ENCODE measurements at places on chromosomes 5 and 9.

DNA sequence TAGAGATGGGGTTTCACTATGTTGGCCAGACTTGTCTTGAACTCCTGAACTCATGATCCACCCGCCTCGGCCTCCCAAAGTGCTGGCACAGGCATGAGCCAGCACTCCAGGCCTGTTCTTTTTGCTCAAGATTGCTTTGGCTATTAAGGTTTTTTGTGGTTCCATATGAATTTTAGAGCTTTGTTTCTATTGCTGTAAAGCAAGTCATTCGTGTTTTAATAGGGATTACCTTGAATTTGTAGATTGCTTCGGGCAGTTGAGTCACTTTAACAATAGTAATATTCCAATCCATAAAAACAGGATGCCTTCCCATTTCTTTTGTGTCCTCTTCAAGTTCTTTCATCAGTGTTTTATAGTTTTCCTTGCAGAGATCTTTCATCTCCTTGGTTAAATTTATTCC, 22.1 kb downstream of the C6 start:
- no peak for DNase-seq

DNA sequence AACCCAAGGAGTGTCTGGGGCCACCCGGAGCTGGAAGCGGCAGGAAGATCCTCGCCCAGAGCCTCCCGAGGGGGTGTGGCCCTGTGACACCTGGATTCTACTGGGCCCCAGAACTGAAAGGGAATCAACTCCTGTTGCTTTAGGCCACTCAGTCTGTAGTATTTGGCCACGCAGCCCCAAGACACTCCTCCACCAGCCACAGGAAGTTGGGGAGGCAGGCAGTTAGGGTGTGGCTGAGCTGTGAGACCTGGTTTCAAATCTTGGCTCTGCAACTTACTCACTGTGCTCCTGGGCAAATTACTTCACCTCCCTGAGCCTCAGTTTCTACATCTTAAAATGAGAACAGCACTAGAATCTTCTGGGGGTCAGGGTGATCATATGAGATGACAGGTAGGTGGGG, 119.8 kb upstream of the PPP1R26 start:
- DNase-seq: no peak

DNA sequence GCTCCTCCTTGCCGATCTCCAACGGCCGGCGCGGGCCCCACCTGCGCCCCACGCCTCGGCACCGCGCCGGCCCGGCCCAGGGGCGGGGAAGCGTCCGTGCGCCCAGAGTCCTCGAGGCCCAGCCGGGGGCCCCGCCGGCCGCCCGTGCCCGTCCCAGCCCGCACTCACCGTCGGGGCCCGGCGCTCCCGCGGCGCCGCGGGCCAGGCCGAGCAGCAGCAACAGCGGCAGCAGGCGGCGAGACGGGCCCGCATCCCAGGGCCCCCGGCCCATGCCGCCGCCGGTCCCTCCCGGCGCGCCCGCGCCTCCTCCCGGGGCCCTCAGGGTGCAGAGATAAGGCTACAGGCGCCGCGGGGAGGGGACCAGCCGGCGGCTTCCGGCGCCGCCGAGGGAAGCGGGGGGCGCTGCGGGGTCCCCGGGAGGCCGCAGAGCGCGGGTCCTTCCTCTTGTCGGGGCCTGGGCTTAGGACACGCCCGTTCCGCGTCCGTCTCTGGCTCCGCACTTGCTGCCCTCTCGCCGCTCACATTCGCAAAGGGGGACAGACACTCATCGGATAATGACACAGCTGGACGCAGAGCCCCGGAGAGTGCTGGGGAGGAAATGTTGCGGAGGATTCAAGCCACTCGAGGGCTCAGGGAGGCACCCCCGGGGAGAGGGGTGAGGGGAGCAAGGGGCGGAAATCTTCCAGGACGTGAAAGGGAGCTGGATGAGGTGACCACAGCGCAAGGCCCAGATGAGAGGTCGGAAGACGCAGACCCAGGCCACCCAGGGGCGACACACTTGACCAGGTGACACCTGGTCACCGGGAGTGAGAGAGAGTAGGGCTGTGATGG, at the start of gene SUSD1:
TSS of gene SUSD1 (minus strand) at position 333 of the 831 bp plus-strand sequence. CDS start at position 271, 62 bp downstream.
- DNase-seq: peak; percentile 19

DNA sequence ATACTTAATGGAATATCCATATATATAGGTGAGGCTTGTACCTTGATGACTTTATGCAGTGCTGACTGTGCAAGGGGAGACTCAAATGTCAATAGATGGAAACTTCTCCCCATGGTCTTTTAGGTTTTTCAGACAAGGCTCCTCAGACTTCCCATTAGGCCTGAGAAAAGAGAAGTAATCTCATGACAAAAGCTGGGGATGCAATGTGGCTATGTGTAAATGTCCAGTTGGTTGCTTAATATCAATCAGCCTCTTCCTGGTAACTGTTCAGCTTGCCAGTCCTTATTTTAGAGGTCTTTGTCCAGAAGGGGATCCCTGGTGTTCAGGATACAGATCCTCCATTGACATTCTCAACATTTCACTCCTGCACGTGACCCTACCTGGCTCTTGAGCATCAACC, 621.1 kb upstream of the CDH18 start:
- no peak for DNase-seq

DNA sequence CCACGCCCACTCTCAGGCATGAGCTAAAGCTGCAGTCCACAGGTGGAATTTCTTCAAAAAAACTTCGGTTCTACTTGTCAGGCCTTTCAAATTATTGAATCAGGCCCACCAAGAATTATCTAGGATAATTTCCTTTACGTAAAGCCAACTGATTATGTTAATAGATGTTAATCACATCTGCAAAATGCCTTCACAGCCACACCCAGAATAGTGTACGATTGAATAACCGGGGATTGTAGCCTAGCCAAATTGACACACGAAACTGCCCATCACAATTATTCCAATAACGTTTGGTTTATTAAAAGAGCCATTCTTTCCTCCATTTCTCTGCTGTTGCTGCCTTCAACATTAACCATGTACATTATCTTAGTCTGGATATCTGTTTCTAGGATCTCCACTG, 148.7 kb downstream of the NR3C1 start:
- DNase-seq: no peak

DNA sequence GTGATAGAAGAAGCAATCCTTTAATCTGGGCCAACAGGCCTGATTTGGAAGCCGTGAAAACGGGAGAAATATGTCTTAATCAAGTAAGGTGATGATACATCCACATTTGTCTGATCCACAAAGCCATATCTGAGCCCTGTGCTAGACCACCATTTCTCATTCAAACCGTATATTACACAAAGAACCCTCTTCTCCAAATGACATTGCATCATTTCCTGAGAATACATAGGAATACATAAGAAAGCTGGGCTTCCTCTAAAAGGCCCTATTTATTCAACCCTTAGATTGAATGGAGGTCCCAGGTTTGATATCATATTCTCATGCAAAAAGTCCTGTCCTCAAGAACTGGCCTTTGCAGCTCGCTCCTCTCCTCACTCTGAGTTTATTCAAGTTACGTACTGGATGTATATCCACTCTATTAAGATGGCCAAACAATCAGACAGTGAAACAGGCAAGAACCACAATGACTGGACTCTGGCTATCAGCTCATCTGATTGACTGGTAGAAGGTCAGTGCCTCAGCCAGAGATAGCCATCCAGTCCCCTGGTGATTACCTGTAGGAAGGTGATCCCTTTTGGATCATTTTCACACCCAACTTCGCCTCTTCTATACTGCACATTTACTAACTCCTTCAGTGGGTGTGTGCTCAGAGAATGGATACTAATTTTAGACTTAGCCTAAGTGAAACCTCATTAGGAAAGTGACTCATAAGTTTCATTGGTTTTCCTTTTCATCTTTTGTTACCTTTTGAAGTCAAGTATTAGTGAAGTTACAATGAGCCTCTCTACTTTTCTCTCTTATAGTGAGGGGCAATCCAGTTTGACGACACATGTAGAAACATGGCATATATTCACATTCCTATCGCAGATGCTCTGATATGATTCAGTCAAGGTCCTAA, 167.6 kb upstream of the WWC1 start:
- no peak for DNase-seq

GRCh38 chr5:76861612-76862011, 11.8 kb downstream of the S100Z start:
- DNase-seq: no peak

GRCh38 chr5:56055859-56056258, 61.1 kb upstream of the IL6ST start:
- no peak for DNase-seq

DNA sequence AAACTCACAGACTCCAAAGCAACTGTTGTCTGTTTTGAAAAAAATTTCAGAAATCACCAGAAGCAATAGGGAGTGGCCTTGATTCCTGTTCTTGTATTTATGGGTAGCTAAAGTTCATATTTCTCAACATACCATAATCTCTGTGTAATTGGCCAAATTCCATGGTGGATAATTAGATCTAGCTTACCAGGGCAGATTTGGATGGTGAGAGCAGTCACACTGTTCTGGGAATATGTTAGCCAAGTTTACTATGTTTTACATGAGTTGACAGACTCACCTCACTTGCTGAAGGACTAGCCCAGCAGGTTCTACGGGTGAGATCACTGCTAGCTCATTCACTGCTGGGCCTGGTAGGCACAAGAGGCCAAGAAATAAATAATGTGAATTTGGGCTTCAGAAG, 32.7 kb upstream of the CDKN2B start:
- no peak for DNase-seq

GRCh38 chr5:138444774-138445546, 6.1 kb downstream of the REEP2 start:
- no peak for DNase-seq

DNA sequence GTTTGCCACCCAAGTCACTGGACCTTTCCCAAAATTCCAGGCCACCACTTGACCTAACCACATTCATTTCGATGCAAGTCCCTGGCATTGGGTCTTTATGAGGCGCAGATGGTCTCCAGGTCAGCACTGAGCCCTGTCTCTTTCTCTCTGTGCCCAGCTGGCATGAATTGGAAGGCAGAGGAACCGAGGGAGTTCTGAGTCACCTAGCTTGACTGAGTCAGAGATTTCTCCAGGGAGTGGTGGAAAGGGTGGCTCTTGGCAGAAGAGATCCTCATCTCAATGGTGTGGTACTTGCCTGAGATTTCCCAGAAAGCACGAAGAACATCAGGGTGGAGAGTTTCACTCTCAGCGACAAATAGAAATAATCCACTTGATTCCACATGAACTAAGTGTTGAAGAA, 43.8 kb downstream of the WDR36 start:
- no peak for DNase-seq

- DNase-seq: no peak
Observed at GRCh38 chr5:1442222-1443145, 2.8 kb downstream of the SLC6A3 start.

DNA sequence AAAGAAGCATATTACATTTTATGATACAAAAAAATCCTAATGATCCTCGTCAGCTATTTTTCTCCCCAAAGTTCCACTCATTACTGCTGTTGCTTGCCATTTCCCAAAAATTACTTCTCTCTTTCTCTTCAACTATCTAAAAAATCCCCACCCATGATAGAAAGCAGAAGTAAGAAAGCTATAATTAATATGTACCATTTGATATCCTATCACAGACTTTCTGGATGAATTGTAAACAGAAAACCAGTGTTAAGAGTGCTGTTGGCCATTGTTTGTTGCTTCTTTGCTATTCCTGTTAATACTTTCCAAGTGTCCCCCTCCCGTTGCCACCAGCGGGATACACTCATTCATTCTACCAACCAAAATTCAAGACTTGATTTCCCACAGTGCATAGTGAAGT, 136.3 kb upstream of the SMARCA2 start:
- no peak for DNase-seq

DNA sequence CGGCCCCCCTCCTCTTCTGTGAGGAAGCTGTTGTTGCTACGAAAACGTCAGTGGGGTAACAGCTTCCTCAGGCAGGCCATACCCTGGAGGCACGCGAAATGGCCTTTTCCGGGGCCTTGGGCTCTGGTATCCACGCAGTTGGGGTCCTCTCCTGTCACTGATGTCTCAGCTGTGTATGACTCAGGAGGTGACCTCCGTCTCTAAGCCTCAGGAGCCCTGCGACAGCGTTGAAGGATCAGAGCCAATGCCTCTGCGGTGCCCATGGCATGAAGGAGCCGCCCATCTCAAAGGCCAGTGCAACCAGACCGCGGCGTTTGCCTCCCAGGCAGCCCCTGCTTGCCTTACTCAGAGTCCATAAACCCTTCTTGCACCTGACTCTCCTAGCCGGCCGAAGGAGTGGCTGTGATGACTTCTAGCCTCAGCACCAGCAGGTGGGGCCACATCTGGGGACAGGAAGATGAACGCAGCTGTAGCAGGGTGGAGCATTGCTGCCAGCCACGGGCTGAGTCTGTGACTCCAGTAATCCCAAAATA, 1.0 kb upstream of the MXD3 start:
- no peak for DNase-seq

- DNase-seq: no peak
Observed at GRCh38 chr5:172008111-172008455, 1.6 kb upstream of the FBXW11 start.

GRCh38 chr9:3687145-3687544, 161.3 kb upstream of the RFX3 start:
- DNase-seq: no peak

DNA sequence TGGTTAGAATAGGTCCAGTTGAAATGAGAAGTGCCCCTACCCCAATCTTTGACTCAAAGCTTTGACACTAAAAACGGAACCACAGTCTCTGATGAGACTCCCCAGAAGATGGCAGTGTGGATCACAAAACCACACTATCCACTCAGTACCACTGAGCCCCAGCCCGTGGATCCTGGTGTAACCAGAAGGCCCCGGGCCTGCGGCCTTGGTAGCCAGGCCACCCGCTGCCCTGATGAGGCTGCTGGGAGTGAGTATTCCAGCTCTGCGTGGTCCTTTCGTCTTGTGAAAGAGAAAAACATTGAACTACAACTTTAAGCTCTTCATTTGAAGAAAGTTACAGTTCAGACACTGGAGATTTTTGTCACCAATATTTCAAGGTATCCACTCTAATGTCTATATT, 42.2 kb upstream of the FBP1 start:
- DNase-seq: peak; percentile 33

- no peak for DNase-seq
Observed at GRCh38 chr5:55997742-55998351, 3.1 kb upstream of the IL6ST start.

DNA sequence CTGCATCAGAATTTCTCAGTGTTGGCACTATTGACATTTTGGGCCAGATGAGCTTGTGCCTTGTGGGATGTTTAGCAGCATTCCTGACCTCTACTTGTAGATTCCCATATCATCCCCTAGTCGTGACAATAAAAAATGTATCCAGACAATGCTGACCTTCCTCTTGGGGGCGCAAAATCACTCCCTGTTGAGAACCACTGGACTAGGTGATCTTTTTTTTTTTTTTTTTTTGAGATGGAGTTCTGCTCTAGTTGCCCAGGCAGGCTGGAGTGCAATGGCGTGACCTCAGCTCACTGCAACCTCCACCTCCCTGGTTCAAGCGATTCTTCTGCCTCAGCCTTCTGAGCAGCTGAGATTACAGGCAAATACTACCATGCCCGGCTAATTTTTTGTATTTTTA, 22.6 kb downstream of the STXBP1 start:
- no peak for DNase-seq

- DNase-seq: no peak
Observed at GRCh38 chr9:14314424-14314928, 535 bp upstream of the NFIB start.

- DNase-seq: no peak
Observed at GRCh38 chr5:98989727-98990126, 60.9 kb upstream of the CHD1 start.

GRCh38 chr9:101510459-101510858, 23.2 kb upstream of the RNF20 start:
- DNase-seq: no peak
